ENCODE measurements at places on chromosomes 4 and X. TPM values are rescaled to one million over a fixed set of nuclear protein-coding genes. Genes with fewer than 3 reads are reported as not detected.

AREG gene
- total RNA-seq, result 4.0 TPM

MAGEB1 gene
- total RNA-seq, result not detected

TLR10 gene
- total RNA-seq, result under 0.01 TPM

PRDM8 gene
- total RNA-seq, result 11.8 TPM

TIMP1 gene
- total RNA-seq, result 133 TPM

MAGEB6 gene
- not detected for total RNA-seq

FMR1NB gene
- total RNA-seq, result not detected

ALB gene
- total RNA-seq, result not detected

HTN3 gene
- not detected for total RNA-seq

CXCR3 gene
- total RNA-seq, result not detected

Measured in tibial nerve (tissue), 4 donors.